ENCODE measurements at places on chromosomes 1 and 21.

GRCh38 chr1:81420760-81421159 lies 380.0 kb upstream of the ADGRL2 start:
- no peak for DNase-seq

DNA sequence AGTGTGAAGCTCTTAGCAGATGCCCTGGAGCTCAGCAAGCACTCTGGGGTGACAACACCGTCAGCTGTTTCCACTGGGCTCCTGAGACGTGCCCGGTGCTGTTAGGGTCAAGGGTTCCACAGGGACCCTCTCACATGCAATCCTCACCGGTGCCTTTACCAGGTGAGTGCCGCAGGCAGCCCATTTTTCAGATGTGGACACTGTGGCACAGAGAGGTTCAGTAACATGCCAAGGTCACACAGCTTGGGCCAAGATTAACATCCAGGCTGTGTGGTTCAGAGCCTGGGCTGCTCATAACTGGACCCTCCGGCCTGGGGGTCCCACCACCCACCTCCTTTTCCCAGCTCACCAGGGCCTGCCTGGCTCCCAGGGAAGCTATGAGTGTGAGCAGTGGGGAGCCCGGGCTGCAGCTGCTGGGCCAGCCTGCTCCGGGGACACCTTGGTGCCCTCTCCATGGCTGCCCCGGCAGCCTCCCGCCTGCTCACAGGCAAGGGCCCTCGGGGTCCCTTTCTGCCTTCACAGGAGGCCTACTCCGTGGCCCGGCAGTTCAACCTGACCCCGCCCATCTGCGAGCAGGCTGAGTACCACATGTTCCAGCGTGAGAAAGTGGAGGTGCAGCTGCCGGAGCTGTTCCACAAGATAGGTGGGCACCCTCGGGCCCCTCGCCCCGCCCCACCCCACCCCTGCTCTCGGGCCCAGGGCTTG lies 49.3 kb downstream of the KCNAB2 start:
- DNase-seq = peak; percentile 0

GRCh38 chr1:243938208-243938607 lies 88.2 kb upstream of the AKT3 start:
- DNase-seq = no peak

- no peak for DNase-seq
These were observed 242.4 kb upstream of the LYPLAL1 start for GRCh38 chr1:218931324-218931723.

- no peak for DNase-seq
These were observed 92.6 kb downstream of the PAX7 start for GRCh38 chr1:18723206-18723605.

GRCh38 chr1:81606656-81607055 lies 194.1 kb upstream of the ADGRL2 start:
- no peak for DNase-seq

DNA sequence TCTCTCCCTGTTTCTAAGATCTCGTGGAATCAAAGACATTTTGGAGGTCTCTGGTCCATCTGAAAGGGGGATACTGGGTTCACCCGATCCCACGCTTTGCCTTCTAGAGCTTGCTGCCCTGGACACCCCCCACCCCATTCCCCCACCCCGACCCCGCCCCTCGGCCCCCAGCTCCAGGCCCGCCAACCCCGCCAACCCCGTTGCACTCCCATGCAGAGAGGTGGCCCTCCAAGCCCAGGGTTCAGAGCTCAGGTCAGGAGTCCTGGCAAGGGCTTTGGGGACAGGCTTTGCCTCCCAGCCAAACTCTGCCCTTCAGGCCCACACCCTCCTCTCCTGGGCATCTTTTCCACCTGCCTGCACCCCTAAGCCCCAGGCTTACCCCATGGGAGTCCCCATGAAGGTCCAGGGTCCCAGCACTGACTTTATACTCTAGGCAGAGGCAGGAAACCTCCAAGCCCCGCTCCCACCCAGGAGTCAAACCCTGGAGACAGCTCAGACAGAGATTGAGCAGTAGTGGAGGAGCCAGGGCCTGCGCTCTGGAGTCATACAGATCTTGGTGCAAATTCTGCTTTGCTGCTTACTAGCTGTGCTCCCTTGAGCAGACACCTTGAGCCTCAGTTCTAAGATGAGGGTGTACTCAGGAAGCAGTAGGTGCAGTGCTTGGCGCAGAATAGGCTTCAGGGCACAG lies 155.9 kb downstream of the FOXD2 start:
- DNase-seq = no peak

GRCh38 chr1:1307261-1307922 lies 338 bp downstream of the ACAP3 start:
- DNase-seq = no peak

GRCh38 chr1:246454655-246455054 lies 52.4 kb downstream of the SMYD3 start:
- no peak for DNase-seq

DNA sequence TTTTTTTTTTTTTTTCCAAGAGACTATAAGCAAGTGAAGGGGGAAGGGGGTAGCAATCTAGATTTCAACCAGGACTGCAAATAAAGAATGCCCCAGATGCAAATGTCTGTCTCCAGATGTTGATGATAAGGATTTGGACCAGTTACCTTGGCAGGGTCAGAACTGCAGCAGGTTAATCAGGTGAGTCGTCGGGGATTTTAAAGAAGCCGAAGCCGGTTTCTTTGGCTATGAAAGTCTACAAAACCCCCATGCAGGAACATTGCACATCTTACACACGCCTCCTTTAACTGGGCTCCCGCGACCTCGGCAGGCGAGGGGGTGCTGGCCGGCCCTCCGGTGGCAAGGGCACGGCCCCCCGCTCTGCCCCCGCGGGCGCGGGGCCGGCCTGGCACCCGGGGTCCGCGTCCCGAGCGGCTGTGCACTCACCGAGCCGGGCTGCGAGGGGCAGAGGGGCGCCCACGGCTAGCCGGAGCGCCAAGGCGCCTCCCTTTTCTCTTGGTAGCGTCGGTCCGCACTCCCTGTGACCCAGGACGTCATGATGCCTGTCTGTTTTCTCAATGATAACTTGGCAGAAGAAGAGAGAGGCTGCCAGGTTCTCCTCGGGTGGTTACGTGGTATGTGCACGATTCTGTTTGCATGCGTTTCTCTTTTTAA lies 366.3 kb upstream of the ESRRG start:
- DNase-seq = no peak

DNA sequence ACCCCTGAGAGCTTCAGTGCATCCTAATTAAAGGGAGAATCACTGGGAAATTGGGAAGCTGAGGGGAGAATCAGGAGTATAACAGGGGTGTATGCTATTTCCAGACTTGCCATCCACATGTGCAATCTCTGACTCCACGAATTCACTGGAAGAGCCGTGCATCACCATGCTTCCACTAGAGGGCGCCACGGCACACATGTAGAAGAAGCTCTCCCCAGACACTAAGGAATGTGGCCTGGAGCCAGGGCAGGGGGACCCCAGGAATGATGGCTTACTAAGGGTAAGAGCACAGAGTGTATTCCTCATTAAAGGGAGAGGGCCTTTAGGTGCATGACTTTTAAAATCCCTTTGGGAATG lies 81.5 kb downstream of the ABCA4 start:
- DNase-seq = peak; percentile 75

DNA sequence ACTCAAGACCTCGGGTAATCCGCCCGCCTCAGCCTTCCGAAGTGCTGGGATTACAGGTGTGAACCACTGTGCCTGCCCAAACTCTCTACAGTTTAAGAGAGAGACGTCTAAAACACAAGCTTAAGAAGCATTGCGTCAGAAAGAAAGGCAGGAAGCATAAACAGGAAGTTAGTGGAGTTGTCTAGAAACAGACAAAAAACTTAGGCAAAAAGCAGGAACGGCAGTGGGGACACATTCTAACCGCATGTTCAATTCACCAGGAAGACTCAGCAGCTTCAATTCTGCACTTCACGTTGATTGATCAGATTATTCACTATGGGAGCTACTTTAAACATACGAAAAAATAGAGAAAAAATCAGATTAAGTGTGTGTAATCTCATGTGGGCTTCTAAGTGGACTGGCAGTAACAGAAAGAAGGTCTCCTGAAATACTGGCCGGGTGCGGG lies 7.4 kb downstream of the CFAP74 start:
- DNase-seq = no peak

- DNase-seq = no peak
These were observed 29.6 kb downstream of the RIMS3 start for GRCh38 chr1:40635763-40636500.

DNA sequence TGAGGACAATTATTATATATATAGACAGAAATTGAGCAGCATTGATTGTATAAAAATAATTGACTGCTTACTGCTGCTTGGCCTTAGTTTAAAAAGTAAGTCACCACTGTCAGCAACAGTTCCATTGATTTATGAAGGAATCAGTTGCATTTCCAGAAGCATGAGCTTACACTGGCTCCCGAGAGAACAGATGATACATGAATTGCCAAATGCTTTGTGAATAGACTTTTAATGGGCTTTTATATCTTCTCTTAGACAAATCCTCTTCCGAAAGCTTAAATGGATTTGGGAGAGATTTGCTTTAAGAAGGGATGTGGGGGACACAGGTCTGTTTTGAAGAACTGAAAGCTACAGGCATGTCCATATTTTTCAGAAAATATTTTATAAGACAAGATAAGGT lies 7.5 kb downstream of the FHAD1 start:
- DNase-seq = no peak

DNA sequence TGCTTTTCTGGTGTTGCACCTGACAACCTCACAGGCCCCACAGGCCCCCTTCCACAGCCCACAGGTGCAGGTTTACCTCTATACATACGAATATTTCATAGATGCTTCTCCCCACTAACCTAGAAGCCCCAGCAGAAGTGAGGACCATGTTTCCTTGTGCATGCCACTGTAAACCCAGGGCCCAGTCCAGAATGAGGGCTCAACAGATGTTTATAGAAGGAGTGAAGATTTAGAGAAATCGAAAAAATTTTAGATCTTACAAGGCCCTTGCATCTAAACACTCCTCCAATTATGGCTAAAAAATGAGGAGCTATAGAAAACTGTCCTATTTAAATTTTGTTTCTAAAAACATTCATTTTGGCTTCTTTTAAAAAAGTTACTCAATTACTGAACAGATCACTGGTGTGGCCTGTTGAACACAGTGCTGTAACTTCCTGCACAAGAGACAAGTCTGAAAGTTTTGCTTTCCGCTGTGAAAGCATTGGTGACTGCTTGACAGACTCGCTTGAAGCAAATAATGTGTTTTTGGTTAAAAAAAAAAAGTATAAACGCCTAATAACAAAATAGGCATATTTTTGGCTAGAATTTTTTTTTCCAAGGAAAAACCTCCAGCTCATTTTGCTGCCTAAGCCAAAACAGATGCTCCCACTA lies 1.2 kb downstream of the ABCB10 start:
- DNase-seq = no peak

DNA sequence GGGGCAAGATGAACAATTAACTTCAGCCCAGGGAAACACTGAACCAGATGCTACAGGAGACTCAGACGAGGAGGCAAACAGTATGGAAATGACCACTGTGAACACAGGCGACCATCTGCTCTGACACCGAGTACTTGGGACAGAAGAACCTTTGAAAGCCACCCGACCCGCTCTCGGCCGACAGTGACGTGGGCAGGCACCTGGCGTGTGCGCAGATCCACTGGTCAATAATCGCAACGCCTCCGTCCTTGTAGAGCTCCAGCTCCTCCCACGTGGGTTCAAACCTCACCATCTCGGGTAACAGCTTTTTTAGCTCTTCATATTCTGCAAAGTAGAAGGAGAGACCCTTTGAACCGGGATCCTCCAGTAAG lies 20.3 kb downstream of the POFUT2 start:
- peak; percentile 8 for DNase-seq

- no peak for DNase-seq
These were observed 7.7 kb downstream of the ZNF362 start for GRCh38 chr1:33263890-33264504.

- DNase-seq = no peak
These were observed 9.8 kb downstream of the ITSN1 start for GRCh38 chr21:33651965-33652680.

DNA sequence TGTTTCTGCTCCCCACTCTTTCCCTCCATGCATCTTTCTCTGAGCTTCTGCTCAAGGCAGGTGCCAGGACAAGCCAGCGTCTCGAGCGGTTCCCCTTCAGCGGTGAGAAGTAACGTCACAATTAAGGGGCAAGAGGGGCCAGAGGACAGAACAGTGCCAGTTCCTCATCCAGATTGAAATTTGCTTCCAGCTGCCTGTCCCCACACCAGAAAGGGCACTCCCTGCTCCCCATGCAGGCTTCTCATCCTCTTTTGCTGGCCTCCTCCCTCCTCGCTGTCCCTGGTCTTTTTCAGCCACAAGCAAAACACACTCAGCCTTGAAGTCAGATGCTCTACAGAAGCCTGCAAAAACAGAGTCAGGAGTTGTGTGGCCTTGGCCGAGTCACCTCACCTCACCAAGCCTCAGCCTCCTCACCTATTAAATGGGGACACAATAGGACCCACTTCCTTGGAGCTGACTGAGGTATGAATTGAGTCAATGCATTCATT lies 35.0 kb upstream of the ECE1 start:
- peak; percentile 18 for DNase-seq

GRCh38 chr1:222074317-222074716 lies 332.4 kb upstream of the DUSP10 start:
- DNase-seq = no peak

DNA sequence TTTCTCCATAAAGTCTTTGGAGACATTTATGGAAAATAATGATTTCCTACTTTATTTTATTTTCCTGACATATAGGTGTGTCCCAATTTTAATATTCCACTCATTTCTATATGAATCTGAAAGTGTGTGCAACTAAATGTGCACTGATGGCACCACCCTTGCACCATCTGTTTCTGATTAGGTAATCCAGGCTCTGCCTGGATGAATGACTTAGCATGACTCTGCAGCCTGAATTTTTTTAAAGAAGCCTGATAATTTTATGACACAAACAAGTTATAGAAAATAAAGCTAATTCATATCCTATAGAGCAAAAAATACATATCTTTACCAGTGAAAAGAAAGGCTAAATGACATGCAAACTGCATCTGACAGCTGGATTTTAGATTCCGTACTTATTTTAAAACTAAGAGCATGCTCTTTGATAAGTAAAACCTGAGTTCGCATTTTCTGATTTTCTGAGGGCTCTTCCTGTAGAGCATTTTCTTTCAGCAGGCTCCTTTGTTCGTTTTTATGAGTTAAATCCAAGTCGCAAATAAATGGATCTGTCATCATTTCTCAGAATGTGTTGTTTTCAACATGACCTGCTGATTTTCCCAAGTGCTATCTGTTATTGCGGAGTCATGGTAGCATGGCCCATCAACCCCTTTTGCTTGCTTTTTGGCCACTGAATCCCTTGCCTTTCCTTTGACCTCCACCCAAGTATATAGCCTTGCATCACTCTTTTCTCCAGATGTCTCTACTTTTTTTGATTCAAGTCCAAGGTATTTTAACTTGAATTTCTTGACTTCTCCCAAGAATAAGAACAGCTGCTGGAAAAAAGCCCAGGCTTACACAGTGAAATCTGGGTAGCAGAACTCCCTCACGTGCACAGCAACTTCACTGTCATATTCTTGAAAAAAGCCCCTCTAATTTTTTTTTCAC lies 52.8 kb upstream of the LYPLAL1 start:
- DNase-seq = no peak

- DNase-seq = no peak
These were observed 408.7 kb downstream of the NCAM2 start for GRCh38 chr21:21406921-21407320.

- no peak for DNase-seq
These were observed 11.2 kb downstream of the TRIM62 start for GRCh38 chr1:33170351-33171274.

GRCh38 chr1:157277913-157278312 lies 139.7 kb upstream of the ETV3 start:
- DNase-seq = no peak

GRCh38 chr21:45079351-45079750 lies 5.0 kb downstream of the ADARB1 start:
- no peak for DNase-seq

- DNase-seq = no peak
These were observed 55.5 kb upstream of the DNAJC6 start for GRCh38 chr1:65253800-65254319.

GRCh38 chr1:75797273-75797588 lies 549 bp downstream of the MSH4 start:
- DNase-seq = no peak
